ENCODE measurements at places on chromosomes 2 and 18.

DNA sequence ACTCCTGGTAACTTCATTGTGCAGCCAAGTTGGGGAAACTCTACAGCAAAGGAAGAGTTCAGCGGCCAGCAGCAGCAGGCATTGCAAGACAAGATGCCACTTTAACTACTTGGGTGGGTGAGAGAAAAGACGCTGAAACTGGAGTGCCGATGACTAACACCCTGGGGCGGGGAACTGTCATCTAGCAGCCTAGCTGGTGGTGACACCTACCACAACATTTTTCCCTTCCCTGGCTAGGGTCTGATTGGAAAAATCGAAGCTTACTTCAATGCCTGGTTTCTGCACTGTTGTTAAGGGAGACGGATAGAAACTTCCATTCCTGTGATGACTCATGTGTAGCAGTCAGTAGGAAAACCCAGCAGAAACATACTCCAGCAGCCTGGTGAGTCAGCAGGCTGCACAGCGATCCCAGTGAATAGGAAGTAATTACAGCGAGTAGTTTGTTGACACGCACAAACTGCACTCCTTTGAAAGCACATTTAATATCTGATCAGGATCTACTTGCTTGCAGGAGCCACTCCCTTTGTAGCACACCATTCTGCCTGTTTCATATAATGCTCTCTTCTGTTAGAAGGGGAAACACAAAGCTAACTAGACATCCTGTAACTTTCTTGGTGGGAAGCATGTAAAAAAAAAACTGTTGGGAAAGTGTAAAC lies 62.1 kb upstream of the MAPRE2 start:
- DNase-seq = peak; percentile 55

GRCh38 chr2:188176620-188177019 lies 115.1 kb upstream of the GULP1 start:
- no peak for DNase-seq

GRCh38 chr2:191797942-191798876 lies 48.7 kb downstream of the CAVIN2 start:
- DNase-seq = no peak

- peak; percentile 23 for DNase-seq
Observed at GRCh38 chr2:17804358-17804757, 11.9 kb upstream of the MSGN1 start.

- DNase-seq = no peak
Observed at GRCh38 chr2:100959225-100959880, 42.7 kb upstream of the RPL31 start.

DNA sequence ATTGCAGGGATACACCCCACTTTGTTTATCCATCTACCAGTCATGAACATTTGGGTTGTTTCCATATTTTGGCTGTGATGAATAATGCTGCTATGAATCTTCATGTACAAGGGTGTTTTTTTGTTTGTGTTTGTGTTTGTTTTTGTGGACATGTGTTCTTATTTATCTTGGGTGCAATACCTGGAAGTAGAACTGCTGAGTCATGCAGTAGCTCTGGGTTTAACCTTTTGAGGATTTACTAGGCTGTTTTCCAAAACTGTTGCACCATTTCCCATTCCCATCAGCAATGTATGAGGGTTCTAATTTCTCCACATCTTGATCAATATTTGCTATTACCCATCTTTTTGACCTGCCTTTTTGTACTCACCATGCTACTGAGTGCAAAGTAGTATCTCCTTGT lies 140.0 kb upstream of the CYP1B1 start:
- DNase-seq = no peak

DNA sequence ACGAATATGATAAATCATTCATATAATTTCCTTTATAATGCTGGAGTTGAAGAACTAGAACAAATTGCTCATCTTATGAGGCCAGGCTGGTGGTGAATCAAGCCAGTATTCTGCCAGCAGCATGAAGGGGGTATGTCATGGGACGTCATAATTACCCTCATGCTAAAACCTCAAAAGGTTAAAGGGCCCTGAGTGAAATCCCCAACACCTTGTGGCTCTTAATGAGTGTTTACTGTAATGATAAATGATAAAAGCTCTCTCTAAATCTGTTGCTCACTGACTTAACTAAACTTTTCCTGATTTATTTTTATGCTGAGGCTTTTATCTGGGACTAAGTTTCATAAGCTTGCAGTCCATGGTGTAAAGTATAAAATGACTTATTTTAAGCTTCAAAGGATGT lies 18.3 kb upstream of the NEDD4L start:
- no peak for DNase-seq

DNA sequence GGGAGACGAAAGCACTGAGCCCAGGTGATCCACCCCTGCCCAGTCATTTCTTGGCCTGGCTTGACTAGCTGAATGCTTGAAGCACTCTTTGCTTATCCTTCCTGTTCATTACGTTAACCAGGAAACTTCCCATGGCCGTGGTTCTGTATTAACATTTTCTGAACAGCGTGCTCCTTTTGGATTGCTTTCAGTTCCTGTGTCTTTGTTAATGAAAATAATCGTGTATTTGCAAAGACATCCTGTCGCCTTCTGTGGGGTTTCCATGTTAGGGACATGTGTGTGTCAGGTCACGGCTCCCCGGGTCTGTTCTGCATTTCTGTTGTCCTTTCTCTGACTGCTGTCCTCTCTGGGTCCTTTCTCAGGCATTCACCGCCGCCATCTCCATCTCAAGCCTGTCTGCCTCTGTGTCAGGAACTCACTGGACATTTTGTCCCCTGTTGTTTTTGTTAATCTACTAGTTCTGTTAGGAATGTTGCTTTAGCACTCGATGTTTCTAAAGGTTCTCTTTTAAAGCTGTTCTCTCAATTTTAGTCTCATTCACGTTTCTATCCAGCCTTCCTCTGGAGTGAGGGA lies 434.1 kb upstream of the HS6ST1 start:
- no peak for DNase-seq

DNA sequence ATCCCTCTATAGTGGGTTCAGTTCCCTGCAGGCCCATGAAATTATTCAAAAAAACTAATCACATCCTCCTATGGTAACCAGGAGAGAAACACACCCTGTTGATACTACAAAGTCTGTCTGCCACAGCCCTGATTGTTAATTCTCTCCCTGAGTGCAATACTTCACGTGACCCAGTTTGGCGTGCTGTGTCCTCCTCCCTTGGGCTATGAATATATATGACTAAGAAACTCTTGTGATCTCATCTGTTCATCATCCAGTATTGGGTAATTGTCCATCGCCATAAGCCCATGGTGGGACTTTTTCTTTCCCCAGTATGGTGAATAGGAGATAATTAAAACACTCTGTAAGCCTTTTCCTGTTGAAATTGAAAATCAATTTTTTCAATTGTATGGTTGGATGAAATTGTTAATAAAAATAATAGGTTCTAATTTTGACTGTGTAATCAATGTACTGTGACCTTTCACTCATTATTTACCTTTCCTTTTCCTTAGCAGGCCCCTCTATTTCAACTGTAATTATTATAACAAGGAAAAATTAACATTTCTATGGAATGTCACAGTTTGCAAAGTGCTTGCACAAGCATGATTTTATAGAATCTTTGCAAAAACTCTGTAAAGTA lies 1822.6 kb downstream of the SUCLG1 start:
- no peak for DNase-seq

- no peak for DNase-seq
Observed at GRCh38 chr2:133495226-133495625, 73.0 kb downstream of the NCKAP5 start.

Measured in GF-D8 (cell line).